Activated CD4-positive, alpha-beta T cell treated with anti-CD3 and anti-CD28 coated beads for 36 hours (primary cell): ENCODE measurements at places on chromosomes 2 and 18. TPM values are rescaled to one million over a fixed set of nuclear protein-coding genes. Genes with fewer than 3 reads are reported as not detected.
A peak's percentile ranks its signal among the peaks of the same experiment; 100 is the strongest.

MFSD2B gene
- total RNA-seq = not detected

UGT1A3 gene
- not detected for total RNA-seq

ASPRV1 gene
- 0.32 TPM for total RNA-seq

HOXD4 gene
- total RNA-seq = not detected

TCF7L1 gene
- 0.07 TPM for total RNA-seq

MC5R gene
- total RNA-seq = not detected

DES gene
- total RNA-seq = not detected

AFF3 gene
- 5.6 TPM for total RNA-seq

CD207 gene
- total RNA-seq = not detected

TEX51 gene
- total RNA-seq = not detected

SERPINB7 gene
- not detected for total RNA-seq

GDF7 gene
- total RNA-seq = 0.02 TPM

FSIP2 gene
- 0.05 TPM for total RNA-seq

- no peaks in the 10 kb centered on the region for H3K27me3 ChIP-seq
- DNase-seq = no peak
- no peaks in the 10 kb centered on the region for H3K4me1 ChIP-seq
- no peak overlapping the region for H3K27ac ChIP-seq
- no peaks in the 10 kb centered on the region for H3K36me3 ChIP-seq
- no peak overlapping the region for H3K4me3 ChIP-seq
These were observed 414.6 kb downstream of the TMEM182 start for GRCh38 chr2:103176294-103176915.

GRCh38 chr2:233022561-233022960, 9.5 kb upstream of the NGEF start:
- H3K4me3 ChIP-seq = no peak overlapping the region
- no peak overlapping the region for H3K27ac ChIP-seq
- DNase-seq = no peak
- H3K4me1 ChIP-seq = no peaks in the 10 kb centered on the region

DNA sequence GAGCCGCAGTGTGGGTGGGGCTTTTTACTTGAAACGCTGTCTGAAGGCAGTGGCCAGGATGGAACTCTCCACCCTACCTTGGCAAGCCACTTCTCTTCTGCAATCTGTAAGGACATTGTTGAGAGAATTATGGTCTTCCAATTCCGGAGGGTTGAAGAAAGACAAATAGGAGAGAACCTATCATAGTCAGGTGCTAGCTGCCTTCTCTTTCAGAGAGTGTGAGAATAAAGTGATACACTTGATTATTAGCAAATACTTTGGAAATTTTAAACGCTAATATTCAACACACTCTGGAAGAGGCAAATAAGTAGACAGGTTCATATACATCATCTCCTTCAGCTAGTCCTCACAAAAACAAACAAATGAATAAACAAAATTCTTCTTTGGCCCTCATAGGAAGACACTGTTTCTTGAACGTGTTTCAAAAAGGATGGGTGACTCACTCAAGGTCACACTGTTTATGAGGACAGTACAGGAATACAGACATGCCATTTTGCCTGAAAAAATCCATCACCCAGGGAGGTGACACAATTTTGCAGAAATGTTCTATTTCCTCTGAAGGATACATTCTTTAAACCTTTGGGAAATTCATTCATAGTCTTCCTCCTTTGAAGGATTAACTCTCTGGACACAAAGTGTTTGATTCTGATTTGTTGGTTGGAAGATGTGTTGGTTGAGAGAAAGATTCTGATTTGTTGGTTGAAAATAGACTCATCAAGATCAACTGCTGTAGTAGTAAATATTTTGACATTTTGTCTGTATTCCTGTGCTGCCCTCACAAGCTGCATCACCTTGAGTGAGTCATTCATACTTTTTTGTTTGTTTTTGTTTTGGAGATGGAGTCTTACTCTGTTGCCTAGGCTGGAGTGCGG, 2.2 kb upstream of the IL1RN start:
- no peak overlapping the region for H3K4me3 ChIP-seq
- H3K27ac ChIP-seq = no peak overlapping the region
- H3K36me3 ChIP-seq = no peaks in the 10 kb centered on the region

GRCh38 chr18:45962866-45963265, 4.3 kb downstream of the EPG5 start:
- DNase-seq = peak; percentile 24
- peak overlapping the region; percentile 83 for H3K27ac ChIP-seq
- peak overlapping the region; percentile 11 for H3K4me3 ChIP-seq
- peaks cover 23% of the 10 kb centered on the region for H3K36me3 ChIP-seq
- peaks cover 57% of the 10 kb centered on the region for H3K4me1 ChIP-seq
- no peaks in the 10 kb centered on the region for H3K27me3 ChIP-seq

GRCh38 chr2:157339965-157340655, 14.5 kb upstream of the ERMN start:
- no peak overlapping the region for H3K27ac ChIP-seq
- H3K4me3 ChIP-seq = no peak overlapping the region
- H3K27me3 ChIP-seq = no peaks in the 10 kb centered on the region
- H3K4me1 ChIP-seq = peaks cover 34% of the 10 kb centered on the region

GRCh38 chr2:217305882-217306281, 446.0 kb upstream of the TNP1 start:
- DNase-seq = no peak
- no peaks in the 10 kb centered on the region for H3K4me1 ChIP-seq
- H3K27ac ChIP-seq = no peak overlapping the region
- no peaks in the 10 kb centered on the region for H3K27me3 ChIP-seq

- no peaks in the 10 kb centered on the region for H3K27me3 ChIP-seq
- H3K4me3 ChIP-seq = no peak overlapping the region
- H3K4me1 ChIP-seq = peaks cover 4% of the 10 kb centered on the region
- DNase-seq = no peak
These were observed 90.4 kb upstream of the NOSTRIN start for GRCh38 chr2:168712053-168712452.

DNA sequence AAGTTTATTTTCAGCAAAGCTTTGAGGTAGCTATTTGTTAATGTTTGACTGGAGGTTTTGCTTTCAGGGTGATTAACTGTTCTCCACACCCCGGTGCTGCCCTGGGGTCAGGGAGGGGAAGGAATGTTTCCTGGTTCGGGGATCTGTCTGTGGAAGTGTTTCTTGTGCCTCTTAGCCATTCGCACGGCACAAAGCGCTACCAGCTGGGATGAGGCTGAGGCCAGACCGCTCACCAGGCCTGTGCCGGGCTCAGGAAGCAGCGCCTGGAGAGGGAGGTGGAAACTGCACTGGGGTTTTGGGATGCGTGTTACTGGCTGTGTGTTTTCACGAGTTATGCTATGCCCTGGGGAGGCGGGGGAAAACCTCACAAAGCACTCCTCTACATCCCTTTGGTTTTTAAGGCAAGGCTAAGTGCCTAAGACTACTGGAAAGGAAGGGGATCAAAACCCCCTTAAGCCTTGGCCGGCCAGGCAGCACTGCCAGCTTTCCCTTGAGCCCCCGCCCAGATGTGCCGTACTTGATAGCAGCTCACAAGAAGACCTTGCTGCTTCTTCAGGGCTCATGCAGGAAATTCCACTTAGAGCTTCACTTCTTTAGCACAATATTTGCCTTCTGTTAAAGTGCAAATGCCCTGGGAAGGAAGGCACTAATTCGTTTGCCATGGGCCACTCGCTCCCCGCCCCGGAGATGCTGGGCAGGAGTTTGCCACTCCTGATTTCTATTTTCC, 65.7 kb upstream of the CNGA3 start:
- DNase-seq = no peak
- H3K4me1 ChIP-seq = no peaks in the 10 kb centered on the region
- H3K4me3 ChIP-seq = no peak overlapping the region
- H3K36me3 ChIP-seq = no peaks in the 10 kb centered on the region
- peaks cover 25% of the 10 kb centered on the region for H3K27me3 ChIP-seq

GRCh38 chr2:172211512-172211911, 108.8 kb upstream of the DLX2 start:
- H3K27me3 ChIP-seq = no peaks in the 10 kb centered on the region
- H3K4me3 ChIP-seq = no peak overlapping the region
- DNase-seq = no peak
- no peaks in the 10 kb centered on the region for H3K36me3 ChIP-seq

DNA sequence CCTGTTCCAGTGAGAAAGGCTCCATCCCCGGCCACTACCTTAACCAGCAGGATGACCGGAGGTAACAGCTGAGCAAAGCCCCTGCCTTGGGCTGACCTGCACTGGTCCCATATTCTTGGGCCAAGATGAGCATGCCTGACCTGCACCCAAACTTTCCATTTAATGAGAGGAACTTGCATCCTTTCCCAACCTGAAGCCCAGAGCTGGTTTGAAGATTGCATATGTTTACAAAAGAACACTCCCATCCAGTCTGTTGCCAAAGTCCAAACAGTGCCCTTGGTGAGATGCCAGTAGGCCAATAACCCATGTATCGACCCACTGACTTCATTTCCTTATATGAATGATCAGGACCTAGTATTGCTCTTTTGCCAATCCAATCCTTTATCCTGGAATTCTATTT, 5.5 kb upstream of the NPAS2 start:
- no peak overlapping the region for H3K4me3 ChIP-seq
- H3K36me3 ChIP-seq = no peaks in the 10 kb centered on the region
- H3K4me1 ChIP-seq = peaks cover 37% of the 10 kb centered on the region
- H3K27me3 ChIP-seq = peaks cover 12% of the 10 kb centered on the region
- H3K27ac ChIP-seq = peak overlapping the region; percentile 76
- no peak for DNase-seq

- no peak overlapping the region for H3K27ac ChIP-seq
- H3K4me1 ChIP-seq = no peaks in the 10 kb centered on the region
- H3K27me3 ChIP-seq = no peaks in the 10 kb centered on the region
- no peaks in the 10 kb centered on the region for H3K36me3 ChIP-seq
- no peak for DNase-seq
These were observed 493.7 kb upstream of the CDH7 start for GRCh38 chr18:65257149-65257548.

DNA sequence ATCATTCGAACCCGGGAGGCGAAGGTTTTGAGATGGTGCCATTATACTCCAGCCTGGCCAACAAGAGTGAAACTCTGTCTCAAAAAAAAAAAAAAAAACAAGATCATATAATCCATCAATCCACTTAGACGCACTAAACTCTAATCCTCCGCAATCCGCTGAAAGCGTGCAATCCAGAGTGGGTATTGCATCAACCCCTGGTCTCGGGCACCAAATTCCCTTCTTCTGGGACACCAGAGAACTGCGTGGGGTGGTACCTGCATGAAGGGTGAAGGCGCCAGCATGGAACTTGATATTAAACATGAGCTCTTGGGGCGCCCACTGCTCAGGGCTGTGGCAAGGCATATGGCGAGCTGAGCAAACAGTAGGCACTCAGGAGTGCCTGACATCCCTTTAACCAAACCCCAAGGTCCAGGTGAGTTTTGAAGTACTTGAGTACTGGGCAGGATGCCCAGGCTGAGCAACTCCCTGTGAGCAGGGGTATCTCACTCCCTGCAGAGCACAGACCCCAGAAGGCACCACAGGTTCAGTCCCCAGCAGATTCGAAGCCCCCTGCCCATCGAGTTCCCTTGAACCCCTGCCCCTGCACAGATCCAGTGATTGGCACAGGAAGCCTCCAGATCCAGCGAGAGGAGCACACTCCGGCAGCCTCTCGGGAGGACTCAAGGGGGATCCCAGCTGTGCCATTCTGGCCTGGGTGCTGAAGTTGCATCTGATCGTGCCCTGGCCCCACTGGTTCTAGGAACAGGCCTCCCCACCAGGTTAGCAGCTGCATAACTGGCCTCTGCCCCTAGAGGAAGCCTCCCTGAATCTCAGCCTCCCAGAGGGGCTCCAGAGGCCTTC, 8.0 kb downstream of the ALPI start:
- no peak overlapping the region for H3K27ac ChIP-seq
- H3K4me3 ChIP-seq = no peak overlapping the region
- peaks cover 8% of the 10 kb centered on the region for H3K27me3 ChIP-seq
- no peak for DNase-seq

- H3K4me1 ChIP-seq = no peaks in the 10 kb centered on the region
- H3K4me3 ChIP-seq = no peak overlapping the region
- no peak for DNase-seq
- H3K36me3 ChIP-seq = no peaks in the 10 kb centered on the region
These were observed 127.8 kb downstream of the OSR1 start for GRCh38 chr2:19230626-19231025.

- no peak overlapping the region for H3K4me3 ChIP-seq
- H3K27ac ChIP-seq = no peak overlapping the region
- H3K36me3 ChIP-seq = no peaks in the 10 kb centered on the region
- no peaks in the 10 kb centered on the region for H3K27me3 ChIP-seq
- H3K4me1 ChIP-seq = peaks cover 10% of the 10 kb centered on the region
These were observed 777 bp upstream of the RAB17 start for GRCh38 chr2:237591141-237591881.

- H3K4me3 ChIP-seq = no peak overlapping the region
- DNase-seq = no peak
- no peak overlapping the region for H3K27ac ChIP-seq
- no peaks in the 10 kb centered on the region for H3K27me3 ChIP-seq
- H3K4me1 ChIP-seq = no peaks in the 10 kb centered on the region
These were observed 506.7 kb downstream of the NUP35 start for GRCh38 chr2:183630964-183631363.

DNA sequence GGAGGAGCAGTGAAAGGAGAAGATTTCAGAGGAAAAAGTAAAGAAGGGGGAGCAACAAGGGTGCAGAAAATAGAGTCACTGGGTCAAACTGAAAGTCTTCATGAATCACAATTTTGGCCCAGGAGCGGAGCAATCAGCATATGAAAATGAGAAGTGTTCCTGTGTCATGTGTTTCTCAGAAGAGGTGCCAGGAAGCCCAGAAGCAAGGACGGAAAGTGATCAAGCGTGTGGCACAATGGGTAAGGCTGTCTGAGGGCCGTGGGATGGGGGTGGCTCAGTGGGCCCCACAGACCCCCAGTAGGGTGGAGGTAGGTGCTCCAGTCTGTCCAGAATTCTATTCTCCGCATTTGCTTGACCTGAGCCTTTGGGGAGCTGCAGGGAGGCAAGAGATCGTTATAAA, 44.2 kb downstream of the SP140 start:
- peaks cover 34% of the 10 kb centered on the region for H3K4me1 ChIP-seq
- DNase-seq = peak; percentile 57
- H3K27ac ChIP-seq = peak overlapping the region; percentile 74
- no peaks in the 10 kb centered on the region for H3K27me3 ChIP-seq
- H3K36me3 ChIP-seq = peaks cover 60% of the 10 kb centered on the region

GRCh38 chr2:42879913-42880737, 87.7 kb upstream of the HAAO start:
- peaks cover 32% of the 10 kb centered on the region for H3K4me1 ChIP-seq
- H3K27me3 ChIP-seq = no peaks in the 10 kb centered on the region
- DNase-seq = no peak
- H3K4me3 ChIP-seq = no peak overlapping the region

DNA sequence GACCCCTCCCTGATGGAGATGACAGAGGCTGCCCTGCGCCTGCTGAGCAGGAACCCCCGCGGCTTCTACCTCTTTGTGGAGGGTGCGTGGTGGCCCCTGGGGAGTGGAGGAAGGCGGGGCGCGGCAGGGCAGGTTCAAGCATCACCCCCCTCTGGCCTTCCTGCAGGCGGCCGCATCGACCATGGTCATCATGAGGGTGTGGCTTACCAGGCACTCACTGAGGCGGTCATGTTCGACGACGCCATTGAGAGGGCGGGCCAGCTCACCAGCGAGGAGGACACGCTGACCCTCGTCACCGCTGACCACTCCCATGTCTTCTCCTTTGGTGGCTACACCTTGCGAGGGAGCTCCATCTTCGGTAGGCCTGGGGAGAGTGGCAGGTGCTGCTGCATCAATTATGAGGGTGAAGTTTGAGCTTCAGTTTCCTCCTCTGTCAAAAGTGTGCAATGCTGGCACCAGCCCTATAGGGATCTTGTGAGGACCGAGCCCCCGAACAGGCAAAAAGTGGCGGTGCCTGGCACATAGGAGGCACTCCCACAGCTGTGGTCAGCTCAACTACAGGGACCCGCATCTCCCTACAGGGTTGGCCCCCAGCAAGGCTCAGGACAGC, 2.2 kb downstream of the ALPI start:
- no peaks in the 10 kb centered on the region for H3K4me1 ChIP-seq
- H3K4me3 ChIP-seq = no peak overlapping the region
- no peaks in the 10 kb centered on the region for H3K36me3 ChIP-seq
- DNase-seq = no peak
- H3K27ac ChIP-seq = no peak overlapping the region
- H3K27me3 ChIP-seq = peaks cover 12% of the 10 kb centered on the region
